ENCODE measurements at places on chromosomes 12 and 14.

- no peak for DNase-seq
These were observed 63.2 kb upstream of the PNMA1 start for GRCh38 chr14:73777420-73777819.

DNA sequence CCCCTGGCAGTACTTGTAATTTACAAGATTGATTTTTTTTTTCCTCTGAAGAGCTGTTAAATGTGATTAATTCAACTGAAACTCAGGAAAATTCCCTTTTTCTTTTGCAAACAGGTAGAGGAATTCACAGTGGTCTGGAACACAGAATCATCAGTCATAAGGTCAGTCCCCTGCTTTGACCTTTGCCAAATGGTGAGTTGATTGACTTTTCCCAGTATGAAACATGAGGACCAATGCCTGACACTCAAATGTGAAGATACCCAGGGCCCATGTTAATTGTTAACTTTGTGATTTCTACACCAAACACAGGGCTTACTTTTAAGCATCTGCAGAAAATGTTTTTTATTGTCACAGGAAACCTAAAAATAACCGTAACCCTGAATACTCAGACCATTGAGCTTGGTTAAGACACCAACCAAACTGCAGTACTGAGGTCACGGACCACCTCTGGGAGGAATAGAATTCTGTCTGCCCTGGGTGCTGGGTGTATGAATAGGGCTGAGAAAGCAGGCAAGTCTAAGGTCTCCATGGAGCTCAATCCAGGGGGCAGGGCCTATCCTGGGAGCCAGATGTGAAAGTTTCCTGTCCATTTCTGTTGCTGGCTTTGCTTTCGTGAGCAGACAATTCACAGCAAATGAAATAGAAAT lies 192.4 kb downstream of the TMX1 start:
- DNase-seq, result no peak

DNA sequence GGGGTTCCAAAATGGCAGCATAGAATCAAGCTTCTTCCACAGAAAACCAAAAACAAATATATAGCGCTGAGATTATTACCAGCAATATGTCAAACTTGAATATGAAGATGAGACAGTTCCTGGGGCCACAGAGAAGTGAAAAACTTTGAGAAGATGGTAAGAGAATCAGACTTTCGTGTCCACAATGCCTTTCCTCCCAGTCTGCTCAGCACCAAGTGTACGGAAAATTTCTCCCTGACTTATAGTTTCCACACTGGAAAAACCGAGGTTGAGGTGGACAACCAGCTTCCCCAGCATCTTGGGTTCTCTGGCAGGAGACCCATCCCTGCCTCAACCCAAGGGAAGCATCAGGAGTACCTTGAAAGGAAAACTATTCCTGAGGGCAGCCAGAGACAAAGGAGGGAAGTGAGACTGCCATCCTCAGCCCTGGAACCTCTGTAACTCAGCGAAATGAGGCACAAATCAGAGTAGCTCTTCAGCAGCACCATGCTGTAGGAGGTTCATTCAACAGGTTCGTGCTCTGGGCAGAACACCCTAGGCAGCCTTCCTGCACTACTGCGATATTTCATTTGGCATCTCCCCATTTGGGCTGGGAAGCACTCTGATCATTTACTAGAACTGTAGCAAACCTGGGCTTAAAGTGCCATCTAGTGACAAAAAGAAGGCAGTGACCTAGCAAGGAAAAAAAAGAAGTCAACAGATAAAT lies 52.4 kb upstream of the CAPRIN2 start:
- no peak for DNase-seq

- no peak for DNase-seq
These were observed 75.5 kb upstream of the DCD start for GRCh38 chr12:54723379-54724256.

GRCh38 chr12:97595936-97596335 lies 133.3 kb downstream of the RMST start:
- DNase-seq, result no peak

GRCh38 chr12:59076622-59077021 lies 156.3 kb upstream of the LRIG3 start:
- DNase-seq, result no peak
